Pulmonary artery endothelial cell (primary cell): ENCODE measurements at places on chromosomes 7 and 10.

- no peak for DNase-seq
These were observed 66.6 kb downstream of the CAV1 start for GRCh38 chr7:116591202-116592040.

DNA sequence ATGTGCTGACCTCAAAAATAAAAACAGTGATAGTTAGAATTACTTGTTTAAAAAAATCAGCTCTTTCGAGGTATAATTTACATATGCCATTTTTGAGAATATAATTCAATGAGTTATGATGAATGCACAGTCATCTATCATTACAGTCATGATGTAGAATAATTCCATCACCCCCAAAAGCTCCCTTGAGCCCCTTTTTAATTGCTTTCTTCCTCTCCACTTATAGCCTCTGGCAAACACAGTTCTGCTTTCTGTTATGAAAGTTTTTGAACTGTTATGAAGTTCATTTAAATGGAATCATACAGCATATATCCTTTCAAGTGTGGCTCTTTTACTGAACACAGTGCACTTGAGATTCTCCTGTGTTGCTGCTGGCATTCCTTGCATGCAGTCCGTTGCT, 41.4 kb downstream of the PRTFDC1 start:
- no peak for DNase-seq

DNA sequence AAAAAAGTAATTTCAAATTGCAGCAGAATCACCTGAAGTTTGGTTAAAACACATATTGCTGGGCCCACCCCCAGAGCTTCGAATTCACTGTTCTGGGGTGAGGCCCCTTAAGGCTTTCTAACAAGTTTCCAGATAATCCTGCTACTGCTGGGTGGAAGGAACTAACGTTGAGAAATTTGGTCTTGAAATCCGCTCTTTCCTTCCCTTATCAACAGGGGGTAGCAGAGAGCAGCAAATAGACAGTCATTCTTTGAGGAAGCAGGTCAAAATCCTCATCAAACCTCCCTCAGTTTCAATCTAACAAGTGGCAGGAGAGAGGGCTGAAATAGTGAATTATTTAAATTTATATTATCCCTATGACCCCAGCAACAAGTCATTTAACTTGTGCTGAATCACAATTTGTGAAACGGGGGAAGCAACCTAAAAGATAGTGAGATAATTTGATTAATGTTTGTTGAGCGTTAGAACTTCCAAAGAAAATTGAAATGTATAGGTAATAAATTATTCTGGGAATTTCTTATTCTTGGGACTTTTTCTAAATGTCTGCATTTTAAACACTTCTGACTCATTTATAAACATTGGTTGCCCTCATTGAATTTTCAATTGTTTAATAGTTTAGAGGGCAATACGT, 21.7 kb upstream of the MALSU1 start:
- DNase-seq = peak; percentile 35

DNA sequence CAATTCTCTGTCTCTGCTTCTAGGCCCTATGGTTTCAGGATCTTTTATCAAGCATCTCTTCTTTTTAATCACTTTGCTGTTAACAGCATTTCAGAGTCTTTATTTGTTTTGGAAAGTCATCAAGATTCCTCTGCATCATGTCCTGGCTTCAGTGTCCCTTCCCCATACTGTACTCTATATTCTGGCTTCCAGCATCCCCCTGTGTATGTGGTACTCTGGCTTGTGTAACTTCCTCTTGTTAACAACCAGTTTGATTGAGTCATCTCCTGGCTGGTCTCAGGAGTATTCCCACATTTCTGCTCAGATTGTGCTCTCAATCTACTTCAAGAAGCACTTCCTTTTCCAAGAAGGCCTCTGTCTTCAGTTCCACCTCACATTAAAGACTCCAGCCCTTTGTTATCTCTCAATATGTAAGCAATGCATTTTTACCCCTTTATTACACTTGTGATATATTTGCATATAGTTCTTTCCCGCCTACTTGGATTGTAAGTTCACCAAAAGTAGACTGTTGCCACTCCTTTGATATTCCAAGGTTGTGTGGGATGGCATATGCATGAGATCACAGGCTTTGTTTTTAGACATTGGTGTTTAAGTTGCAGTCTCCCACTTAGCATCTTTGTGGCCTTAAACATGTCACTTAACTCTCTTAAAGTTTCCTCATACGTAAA, 15.1 kb upstream of the ATE1 start:
- peak; percentile 86 for DNase-seq

- no peak for DNase-seq
These were observed 46.6 kb downstream of the LRRN3 start for GRCh38 chr7:111137296-111138192.

- no peak for DNase-seq
These were observed 266.5 kb downstream of the HGF start for GRCh38 chr7:81503336-81503735.

GRCh38 chr7:55134359-55134725, 115.5 kb downstream of the EGFR start:
- no peak for DNase-seq

GRCh38 chr7:79055722-79056415, 397.6 kb downstream of the MAGI2 start:
- no peak for DNase-seq

DNA sequence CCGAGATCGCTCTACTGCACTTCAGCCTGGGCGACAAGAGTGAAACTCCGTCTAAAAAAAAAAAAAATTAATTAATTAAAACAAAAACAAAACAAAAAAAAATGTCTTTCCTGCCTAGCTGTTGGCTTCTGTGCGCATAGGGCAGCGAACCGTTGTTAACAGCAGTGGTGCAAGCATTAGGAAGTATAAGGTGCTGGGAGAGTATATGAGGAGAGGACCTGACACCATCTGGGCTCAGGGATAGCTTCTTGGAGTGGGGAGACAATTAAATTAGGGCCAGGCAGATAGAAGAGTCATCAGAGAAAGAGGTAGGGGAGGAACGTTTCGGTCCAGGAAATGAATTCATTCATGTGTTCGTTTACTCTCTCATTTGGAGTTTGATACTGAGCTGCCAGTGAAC, 46.2 kb upstream of the EZH2 start:
- no peak for DNase-seq

DNA sequence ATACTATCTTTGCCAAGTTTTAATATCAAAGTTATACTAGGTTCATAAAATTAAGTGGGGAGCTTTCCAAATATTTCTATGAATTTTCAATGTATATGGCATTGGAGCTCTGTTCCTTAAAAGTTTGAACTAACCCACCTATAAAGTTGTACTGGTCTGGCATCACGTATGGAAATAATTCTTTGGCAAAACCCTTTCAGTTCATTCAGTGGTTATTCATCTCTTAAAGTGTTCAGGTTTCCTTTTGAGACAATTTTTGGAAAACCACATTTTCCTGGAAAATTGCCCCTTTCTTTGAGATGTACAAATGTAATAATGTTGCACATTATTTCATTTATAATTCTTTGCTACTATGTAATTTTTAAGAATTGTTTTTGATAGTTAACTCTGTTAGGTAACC, 62.5 kb upstream of the INPP5A start:
- no peak for DNase-seq

GRCh38 chr10:125640653-125641052, 42.3 kb downstream of the TEX36 start:
- no peak for DNase-seq

GRCh38 chr7:22676385-22676784, 50.6 kb upstream of the IL6 start:
- no peak for DNase-seq

DNA sequence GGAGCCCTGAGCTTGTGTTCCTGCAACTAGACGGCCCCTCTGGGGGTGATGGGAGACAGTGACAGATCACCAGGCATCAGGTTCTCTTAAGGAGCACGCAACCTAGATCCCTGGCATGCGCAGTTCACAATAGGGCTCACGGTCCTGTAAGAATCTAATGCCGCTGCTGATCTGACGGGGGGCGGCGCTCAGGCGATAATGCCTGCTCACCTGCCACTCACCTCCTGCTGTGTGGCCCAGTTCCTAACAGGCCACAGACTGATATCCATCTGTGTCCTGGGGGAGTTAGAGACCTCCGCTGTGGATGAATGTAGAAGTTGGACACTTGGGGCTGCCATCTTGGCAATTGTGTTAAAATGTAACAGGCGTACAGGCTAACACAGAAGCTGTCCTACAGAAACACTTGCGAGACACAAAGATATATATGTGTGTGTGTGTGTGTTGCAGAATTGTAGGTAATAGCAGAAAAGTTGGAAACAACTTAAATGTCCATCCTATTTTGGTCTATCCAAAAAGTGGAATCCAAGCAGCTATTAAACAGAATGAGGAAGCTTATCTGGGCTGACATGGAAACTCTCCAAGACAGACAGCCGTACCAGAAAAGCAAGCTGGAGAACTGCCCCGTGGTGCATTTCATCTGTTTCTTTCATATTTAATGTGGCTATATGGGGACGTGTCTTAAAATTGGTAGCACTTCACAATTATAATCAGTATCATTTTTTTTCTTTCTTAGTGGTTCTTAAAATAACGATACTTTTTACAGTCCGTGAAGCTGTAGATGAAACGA, 82.8 kb downstream of the MKI67 start:
- DNase-seq = no peak

DNA sequence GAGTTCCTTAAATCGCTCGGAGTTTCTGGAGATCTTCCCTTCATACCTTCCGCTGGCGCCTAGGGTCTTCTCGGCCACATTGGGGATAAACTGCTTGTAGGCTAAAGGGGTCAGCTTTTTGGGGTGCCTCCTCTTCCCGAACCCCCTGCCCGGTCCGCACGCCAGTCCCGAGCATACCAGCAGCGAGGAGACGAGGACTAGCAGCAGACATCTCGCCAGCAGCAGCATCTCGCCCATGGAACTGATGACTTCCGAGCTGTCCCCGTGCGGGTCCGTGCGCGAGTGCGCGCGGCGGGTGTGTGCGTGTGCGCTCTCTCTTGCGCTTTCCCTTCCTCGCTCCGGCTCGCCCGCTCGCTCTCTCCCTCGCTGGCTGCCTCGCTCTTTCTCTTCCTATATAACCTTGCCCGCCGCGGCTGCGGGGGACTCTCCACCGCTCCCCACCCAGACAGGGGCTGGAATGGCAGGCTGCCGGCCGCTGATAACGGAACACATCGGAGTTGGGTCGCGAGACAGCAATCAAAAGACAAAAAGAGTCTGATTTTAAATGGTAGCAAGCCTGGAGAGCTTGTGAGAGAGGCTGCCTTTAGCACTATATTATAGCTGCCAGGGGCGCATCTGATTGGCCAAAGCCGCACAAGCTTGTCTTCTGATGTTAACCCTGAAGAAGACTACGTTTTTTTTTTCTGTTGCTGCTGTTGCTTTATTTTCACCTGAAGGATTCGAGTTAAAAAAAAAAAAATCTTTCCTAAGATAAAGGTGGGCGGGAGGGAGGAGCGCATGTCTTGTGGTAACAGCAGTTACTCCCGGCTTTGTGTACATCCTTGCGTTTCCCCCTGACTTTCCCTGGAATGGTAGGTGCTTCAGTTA, at the start of gene SHH:
TSS of gene SHH (minus strand) at position 569 of the 867 bp plus-strand sequence. CDS start at position 228, 341 bp downstream.
- no peak for DNase-seq

- DNase-seq = no peak
These were observed 1.1 kb downstream of the WASL start for GRCh38 chr7:123747620-123748141.
